Activated T-cell treated with anti-CD3 and anti-CD28 coated beads, Interleukin-2, amount 50 U/mL, for 24 hours (primary cell): ENCODE measurements at places on chromosomes 16 and 17.

DNA sequence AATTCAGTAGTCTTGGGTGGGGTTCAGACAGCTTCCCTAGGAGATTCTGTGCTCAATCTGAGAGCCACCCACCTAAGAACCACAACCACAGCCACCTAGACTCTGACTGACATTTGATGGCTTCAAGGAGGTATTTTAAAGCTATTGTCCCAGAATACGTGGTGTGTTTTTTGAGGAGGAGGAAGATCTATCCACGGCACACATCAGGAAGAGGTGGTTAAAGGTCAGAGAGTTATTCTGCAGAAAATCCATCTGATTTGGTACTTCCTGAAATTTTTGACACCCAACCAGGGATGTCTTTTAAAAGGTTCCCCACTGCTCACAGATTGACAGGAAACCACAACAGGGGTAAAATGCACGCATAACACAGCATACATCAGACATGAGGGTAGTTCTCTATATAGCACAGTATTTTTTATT lies 25.1 kb downstream of the SMARCE1 start:
- no peak for DNase-seq
- H3K4me1 ChIP-seq = peaks cover 74% of the 10 kb centered on the region
- H3K4me3 ChIP-seq = peak overlapping the region; percentile 34
- H3K27ac ChIP-seq = peak overlapping the region; percentile 81
- no peaks in the 10 kb centered on the region for H3K27me3 ChIP-seq

DNA sequence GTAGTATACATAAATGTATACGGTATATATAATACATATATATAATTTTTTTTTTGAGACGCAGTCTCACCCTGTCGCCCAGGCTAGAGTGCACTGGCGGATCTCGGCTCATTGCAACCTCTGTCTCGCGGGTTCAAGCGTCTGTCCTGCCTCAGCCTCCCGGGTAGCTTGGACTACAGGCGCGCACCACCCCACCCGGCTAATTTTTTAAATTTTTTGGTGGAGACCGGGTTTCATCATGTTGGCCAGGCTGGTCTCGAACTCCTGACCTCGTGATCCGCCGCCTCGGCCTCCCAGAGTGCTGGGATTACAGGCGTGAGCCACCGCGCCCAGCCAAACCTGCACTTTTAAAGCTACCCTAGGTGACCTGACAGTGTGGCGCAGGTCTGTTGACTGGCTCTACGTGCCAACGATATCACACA lies 745 bp downstream of the PAM16 start:
- H3K27me3 ChIP-seq = no peaks in the 10 kb centered on the region
- peak overlapping the region; percentile 97 for H3K27ac ChIP-seq
- peaks cover 39% of the 10 kb centered on the region for H3K4me1 ChIP-seq
- no peak for DNase-seq
- H3K36me3 ChIP-seq = peaks cover 58% of the 10 kb centered on the region
- peak overlapping the region; percentile 97 for H3K4me3 ChIP-seq

GRCh38 chr16:48999044-48999443 lies 282.6 kb downstream of the CBLN1 start:
- H3K36me3 ChIP-seq = no peaks in the 10 kb centered on the region
- no peaks in the 10 kb centered on the region for H3K27me3 ChIP-seq
- no peaks in the 10 kb centered on the region for H3K4me1 ChIP-seq
- no peak overlapping the region for H3K4me3 ChIP-seq
- no peak for DNase-seq

DNA sequence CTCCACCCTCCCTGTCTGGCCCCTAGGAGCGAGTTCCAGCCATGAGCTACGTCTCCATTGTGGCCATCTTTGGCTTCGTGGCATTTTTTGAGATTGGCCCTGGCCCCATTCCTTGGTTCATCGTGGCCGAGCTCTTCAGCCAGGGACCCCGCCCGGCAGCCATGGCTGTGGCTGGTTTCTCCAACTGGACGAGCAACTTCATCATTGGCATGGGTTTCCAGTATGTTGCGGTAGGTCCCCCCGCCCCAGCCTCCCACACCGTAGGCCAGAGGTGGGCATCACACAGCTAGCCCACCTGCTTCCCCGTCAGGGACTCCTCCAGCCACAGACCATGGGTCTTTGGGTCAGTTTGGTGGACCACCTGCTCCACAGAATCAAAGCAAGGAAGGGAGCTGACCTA lies 4.2 kb downstream of the SLC2A4 start:
- H3K4me3 ChIP-seq = no peak overlapping the region
- H3K27ac ChIP-seq = no peak overlapping the region
- H3K36me3 ChIP-seq = no peaks in the 10 kb centered on the region
- peaks cover 16% of the 10 kb centered on the region for H3K4me1 ChIP-seq
- DNase-seq = no peak
- H3K27me3 ChIP-seq = peaks cover 37% of the 10 kb centered on the region

DNA sequence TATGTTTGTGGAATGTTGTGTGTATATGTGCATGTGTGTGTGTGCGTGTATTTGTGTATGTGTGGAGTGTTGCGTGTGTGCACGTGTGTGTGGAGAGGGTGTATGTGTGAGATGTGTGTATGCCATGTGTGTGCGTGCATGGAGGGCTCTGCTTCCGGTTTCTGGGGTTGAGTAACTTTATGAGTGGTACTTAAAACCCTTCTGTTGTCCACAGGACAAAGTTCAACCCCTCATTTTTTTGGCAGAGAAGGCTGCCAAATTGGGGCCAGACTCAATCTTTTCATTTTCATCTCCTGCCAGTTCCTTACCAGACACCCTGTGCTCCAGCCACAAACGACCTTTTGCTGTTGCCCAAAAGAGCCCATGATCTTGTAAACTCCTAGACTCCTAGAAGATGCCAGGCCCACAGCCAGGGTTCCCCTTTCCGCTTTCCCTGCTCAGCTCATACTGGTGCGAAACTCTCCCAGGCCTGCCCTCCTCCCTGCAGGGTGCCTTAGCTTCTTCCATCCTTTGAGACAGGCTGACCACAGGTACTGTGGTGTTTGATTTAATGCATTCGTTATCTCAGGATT lies 100.2 kb downstream of the CMIP start:
- no peaks in the 10 kb centered on the region for H3K27me3 ChIP-seq
- no peaks in the 10 kb centered on the region for H3K36me3 ChIP-seq
- H3K27ac ChIP-seq = no peak overlapping the region

- peaks cover 24% of the 10 kb centered on the region for H3K4me1 ChIP-seq
- peaks cover 21% of the 10 kb centered on the region for H3K36me3 ChIP-seq
- DNase-seq = no peak
- H3K27ac ChIP-seq = peak within 1 kb of the TSS; percentile 87
- peak within 1 kb of the TSS; percentile 91 for H3K4me3 ChIP-seq
These were observed at the start of gene ATP2A1 for GRCh38 chr16:28878083-28878926. Gene ATP2A1 (plus strand): TSS chr16:28878488. CDS start chr16:28878672, 184 bp downstream.

DNA sequence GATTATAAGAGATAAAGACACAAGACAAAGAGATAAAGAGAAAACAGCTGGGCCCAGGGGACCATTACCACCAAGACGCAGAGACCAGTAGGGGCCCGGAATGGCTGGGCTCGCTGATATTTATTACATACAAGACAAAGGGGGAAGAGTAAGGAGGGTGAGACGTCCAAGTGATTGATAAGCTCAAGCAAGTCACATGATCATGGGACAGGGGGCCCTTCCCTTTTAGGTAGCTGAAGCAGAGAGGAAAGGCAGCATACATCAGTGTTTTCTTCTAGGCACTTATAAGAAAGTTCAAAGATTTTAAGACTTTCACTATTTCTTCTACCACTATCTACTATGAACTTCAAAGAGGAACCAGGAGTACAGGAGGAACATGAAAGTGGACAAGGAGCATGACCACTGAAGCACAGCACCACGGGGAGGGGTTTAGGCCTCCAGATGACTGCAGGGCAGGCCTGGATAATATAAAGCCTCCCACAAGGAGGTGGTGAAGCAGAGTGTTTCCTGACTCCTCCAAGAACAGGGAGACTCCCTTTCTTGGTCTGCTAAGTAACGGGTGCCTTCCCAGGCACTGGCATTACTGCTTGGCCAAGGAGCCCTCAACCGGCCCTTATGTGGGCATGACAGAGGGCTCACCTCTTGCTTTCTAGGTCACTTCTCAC lies 63.9 kb upstream of the ARL4D start:
- H3K4me3 ChIP-seq = no peak overlapping the region
- H3K36me3 ChIP-seq = no peaks in the 10 kb centered on the region
- no peak overlapping the region for H3K27ac ChIP-seq
- DNase-seq = no peak

DNA sequence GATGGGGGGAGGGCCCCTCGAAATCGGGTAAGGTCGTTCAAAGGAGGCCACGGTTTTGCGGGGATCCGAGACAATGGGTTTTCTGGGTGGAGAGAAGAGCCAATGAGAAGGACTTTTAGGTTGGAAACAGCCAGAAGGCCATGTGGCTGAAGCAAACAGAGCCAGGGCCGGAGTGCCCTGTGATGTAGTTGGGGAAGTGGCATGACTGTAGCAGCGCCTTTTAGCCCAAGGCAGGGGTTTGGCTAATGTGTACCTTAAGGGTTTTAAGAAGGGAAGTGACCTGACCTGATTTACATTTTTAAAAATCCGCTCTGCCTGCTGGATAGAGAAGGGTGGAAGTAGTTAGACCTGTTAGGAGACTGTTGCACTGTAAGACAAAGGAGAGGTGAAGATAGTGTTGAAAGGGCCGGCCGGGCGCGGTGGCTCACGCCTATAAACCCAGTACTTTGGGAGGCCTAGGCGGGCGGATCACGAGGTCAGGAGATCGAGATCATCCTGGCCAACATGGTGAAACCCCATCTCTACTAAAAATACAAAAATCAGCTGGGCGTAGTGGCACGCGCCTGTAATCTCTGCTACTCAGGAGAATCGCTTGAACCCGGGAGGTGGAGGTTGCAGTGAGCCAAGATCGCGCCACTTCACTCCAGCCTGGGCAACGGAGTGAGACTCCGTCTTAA lies 1.0 kb downstream of the LYRM1 start:
- DNase-seq = peak; percentile 45
- peak overlapping the region; percentile 98 for H3K27ac ChIP-seq
- no peaks in the 10 kb centered on the region for H3K27me3 ChIP-seq
- H3K4me3 ChIP-seq = peak overlapping the region; percentile 90

GRCh38 chr17:14376666-14377065 lies 75.8 kb downstream of the HS3ST3B1 start:
- DNase-seq = no peak
- no peak overlapping the region for H3K4me3 ChIP-seq
- no peaks in the 10 kb centered on the region for H3K27me3 ChIP-seq
- H3K36me3 ChIP-seq = no peaks in the 10 kb centered on the region

GRCh38 chr16:89661215-89661614 lies 3.6 kb downstream of the SPATA33 start:
- H3K27me3 ChIP-seq = no peaks in the 10 kb centered on the region
- no peak for DNase-seq
- no peak overlapping the region for H3K4me3 ChIP-seq
- H3K36me3 ChIP-seq = peaks cover 73% of the 10 kb centered on the region
- peaks cover 20% of the 10 kb centered on the region for H3K4me1 ChIP-seq

GRCh38 chr16:81224824-81225223 lies 13.7 kb upstream of the BCO1 start:
- no peak for DNase-seq
- H3K27me3 ChIP-seq = peaks cover 13% of the 10 kb centered on the region
- no peaks in the 10 kb centered on the region for H3K36me3 ChIP-seq
- no peak overlapping the region for H3K4me3 ChIP-seq
- H3K4me1 ChIP-seq = no peaks in the 10 kb centered on the region

- no peak overlapping the region for H3K4me3 ChIP-seq
- DNase-seq = no peak
- no peak overlapping the region for H3K27ac ChIP-seq
- H3K27me3 ChIP-seq = no peaks in the 10 kb centered on the region
These were observed 2.6 kb downstream of the BBS2 start for GRCh38 chr16:56517206-56517605.

- H3K4me1 ChIP-seq = no peaks in the 10 kb centered on the region
- H3K27me3 ChIP-seq = peaks cover 40% of the 10 kb centered on the region
- no peaks in the 10 kb centered on the region for H3K36me3 ChIP-seq
- DNase-seq = no peak
- H3K27ac ChIP-seq = no peak overlapping the region
These were observed 30.3 kb downstream of the B4GALNT2 start for GRCh38 chr17:49162866-49163265.

- H3K4me3 ChIP-seq = no peak overlapping the region
- no peak overlapping the region for H3K27ac ChIP-seq
- H3K4me1 ChIP-seq = peaks cover 36% of the 10 kb centered on the region
- no peak for DNase-seq
- no peaks in the 10 kb centered on the region for H3K27me3 ChIP-seq
- peaks cover 46% of the 10 kb centered on the region for H3K36me3 ChIP-seq
These were observed 22.5 kb downstream of the PHKB start for GRCh38 chr16:47483616-47484015.

DNA sequence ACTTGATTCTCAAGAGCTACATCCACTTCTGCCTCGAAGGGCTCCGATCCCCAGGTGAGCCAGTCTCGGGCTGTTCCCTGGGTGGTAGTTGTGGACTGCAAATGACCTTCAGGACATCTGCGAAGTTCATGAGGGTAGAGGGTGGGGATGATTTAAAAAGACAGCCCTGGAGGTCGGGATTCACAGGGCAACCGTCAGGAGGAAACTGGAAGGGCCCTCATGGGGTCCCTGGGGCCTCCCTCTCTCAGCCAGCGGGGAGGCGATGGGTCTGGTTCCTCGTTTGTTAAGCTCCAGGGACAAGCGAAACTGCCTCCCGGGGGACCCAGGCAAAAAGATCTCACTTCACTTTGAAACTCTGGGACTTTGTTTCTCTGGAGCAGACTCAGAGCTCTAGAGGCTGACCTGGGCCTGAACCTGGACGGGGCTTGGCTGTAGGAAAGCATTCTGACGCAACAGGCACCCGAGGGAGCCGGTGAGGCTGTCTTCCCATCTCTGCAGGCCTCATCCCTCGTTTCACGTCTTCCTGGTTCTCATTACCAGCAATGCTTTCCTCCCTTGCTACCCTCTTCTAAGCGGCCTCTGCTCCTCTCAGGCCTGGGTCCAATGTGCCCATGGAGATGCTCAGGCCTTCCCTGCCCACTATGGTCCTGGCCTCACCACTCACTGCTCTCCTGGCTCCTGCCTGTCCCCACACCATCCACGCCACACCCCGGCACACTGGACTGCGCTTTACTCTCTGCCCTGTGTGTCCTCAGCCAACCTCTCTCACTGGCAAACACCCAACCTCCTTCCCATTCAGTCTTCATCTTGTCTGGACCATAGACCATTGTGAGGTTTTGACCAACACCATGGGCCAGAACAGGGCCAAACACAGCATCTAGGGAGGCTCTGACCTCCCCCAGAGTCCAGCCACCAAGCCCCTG lies 214.2 kb upstream of the TNRC6C start:
- no peaks in the 10 kb centered on the region for H3K36me3 ChIP-seq
- H3K4me3 ChIP-seq = no peak overlapping the region
- DNase-seq = no peak
- H3K4me1 ChIP-seq = no peaks in the 10 kb centered on the region
- no peaks in the 10 kb centered on the region for H3K27me3 ChIP-seq

- H3K36me3 ChIP-seq = no peaks in the 10 kb centered on the region
- H3K27me3 ChIP-seq = no peaks in the 10 kb centered on the region
- no peak overlapping the region for H3K4me3 ChIP-seq
These were observed 993.5 kb downstream of the CDH8 start for GRCh38 chr16:61042737-61043136.

DNA sequence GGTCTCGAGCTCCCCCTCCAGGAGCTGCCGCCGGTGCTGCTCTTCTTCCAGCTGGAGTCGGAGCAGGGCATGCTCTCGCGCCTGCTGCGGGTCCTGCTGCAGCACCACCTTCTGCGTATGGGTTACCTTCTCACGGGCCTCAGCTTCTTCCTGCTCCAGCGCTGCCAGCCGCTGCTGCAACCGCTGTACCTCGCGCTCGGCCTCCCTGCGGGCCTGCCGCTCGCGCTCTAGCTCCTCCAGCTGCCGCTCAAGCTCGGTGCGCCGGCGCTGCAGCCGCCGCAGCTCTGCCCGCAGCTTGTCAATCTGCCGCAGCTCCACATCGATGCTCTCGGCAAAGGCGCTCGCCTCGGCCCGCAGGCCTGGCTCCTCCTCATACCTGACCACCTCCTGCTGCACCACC lies 36.9 kb downstream of the UBN1 start:
- no peaks in the 10 kb centered on the region for H3K4me1 ChIP-seq
- no peak for DNase-seq
- H3K27me3 ChIP-seq = no peaks in the 10 kb centered on the region
- no peak overlapping the region for H3K4me3 ChIP-seq
- H3K27ac ChIP-seq = no peak overlapping the region
